ENCODE measurements at places on chromosomes 6 and 20.

GRCh38 chr6:134623401-134623800 is 305.5 kb upstream of the SGK1 start:
- no peak for DNase-seq

- no peak for DNase-seq
Measured at GRCh38 chr6:83047065-83047754, 18.4 kb downstream of the UBE3D start.

- no peak for DNase-seq
Measured at GRCh38 chr6:122361314-122361979, 38.0 kb upstream of the HSF2 start.

GRCh38 chr20:18728870-18729224 is 84.7 kb upstream of the SCP2D1 start:
- no peak for DNase-seq

DNA sequence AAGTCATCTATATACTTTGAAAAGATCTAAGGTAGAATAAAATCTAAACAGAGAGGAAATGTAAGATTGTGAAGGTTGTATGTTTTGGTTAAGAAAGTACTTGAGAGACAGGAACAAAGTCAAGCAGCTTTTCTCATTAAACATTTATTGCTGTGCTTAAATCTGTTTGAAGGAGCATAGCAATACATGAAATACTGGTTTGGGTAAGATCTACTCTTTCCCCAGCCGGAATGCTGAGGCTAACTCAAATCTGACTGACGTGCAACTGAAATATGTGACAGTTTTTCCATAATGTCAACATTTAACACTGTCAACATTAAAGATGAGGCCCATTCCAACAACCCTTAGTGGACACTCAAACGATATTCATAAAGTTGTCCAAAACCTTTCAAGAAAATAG is 59.9 kb downstream of the MAN1A1 start:
- no peak for DNase-seq

GRCh38 chr6:169171016-169171415 is 82.6 kb downstream of the THBS2 start:
- DNase-seq = no peak
